Panc1 (cell line): ENCODE measurements at places on chromosomes 7 and 10.

DNA sequence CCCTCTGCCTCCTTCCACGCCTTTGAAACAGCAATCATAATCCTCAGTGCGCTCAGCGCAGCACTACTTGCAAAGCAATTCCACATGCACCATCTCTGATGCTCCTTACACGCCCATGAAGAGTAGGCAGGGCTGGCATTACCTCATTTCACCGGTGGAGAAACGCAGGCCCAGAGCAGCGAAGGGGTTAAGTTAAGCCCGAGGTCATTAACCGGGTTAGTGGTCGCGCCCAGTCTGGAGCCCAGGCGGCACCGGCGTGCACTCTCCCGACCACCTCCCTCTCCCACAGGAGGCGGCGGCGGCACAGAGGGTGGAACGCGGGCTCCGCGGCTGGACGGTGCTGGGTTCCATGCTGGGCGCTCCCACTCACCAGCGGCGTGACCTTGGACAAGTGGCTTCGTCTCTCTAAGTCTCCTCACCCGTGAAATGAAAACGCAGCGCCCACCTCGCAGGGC lies 515 bp downstream of the FASTK start:
- DNase-seq = no peak

DNA sequence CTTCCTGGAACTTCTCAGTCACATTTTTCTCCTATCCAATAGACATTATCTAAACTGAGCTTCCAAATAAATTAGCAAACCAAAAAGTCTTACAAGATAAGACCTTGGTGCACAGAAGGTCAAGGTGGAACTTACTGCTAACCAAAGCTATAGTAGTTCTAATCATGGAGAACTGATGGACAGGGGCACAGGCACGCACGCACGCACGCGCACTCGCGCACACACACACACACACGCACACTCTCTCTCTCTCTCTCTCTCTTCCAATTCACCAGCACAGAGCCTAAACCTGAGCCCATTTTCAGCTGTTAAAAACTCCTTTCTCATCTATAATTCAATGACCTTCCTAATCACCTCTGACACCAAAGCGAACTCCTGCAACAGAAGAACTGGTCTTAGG lies 7.5 kb downstream of the FGFR2 start:
- DNase-seq = no peak

DNA sequence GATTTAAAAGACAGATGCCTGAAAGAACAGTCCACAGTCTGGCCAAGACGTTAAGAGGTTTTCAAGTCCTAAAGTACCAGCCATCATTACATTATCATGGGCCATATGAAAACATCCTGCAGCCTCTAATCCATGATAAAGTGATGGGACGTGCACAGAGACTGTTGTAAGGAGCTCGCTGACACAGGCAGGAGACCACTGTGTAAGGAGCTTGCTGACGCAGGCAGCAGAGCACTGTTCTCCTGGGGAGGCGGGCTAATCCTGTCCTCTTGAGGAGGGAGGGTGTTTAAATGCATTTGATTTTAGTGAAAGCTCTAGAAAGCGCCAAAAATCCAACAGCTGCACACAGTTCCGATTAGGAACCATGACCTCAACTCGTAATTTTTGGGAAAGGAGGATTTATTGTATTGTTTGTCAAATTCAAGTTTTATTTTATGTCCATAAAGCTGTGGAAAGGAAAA lies 16.9 kb downstream of the SVIL start:
- no peak for DNase-seq

- DNase-seq = no peak
Observed at GRCh38 chr7:55629051-55629677, 56.9 kb upstream of the VOPP1 start.

DNA sequence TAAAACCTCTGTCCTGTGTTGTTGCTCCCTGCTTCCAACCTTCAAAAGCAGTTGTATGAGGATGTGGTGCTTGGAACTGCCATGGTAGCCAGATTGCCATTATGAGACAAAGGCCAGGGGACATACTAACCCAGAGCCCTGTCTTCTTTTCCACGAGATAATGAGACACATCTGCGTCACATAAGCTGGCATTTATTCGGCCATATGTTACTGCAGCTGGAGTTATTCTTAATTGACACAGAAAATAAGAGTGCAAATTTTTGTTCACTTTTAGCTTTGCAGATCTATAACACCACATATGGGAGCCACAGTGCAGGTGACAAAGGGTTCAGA lies 15.5 kb upstream of the PDLIM1 start:
- DNase-seq = no peak

DNA sequence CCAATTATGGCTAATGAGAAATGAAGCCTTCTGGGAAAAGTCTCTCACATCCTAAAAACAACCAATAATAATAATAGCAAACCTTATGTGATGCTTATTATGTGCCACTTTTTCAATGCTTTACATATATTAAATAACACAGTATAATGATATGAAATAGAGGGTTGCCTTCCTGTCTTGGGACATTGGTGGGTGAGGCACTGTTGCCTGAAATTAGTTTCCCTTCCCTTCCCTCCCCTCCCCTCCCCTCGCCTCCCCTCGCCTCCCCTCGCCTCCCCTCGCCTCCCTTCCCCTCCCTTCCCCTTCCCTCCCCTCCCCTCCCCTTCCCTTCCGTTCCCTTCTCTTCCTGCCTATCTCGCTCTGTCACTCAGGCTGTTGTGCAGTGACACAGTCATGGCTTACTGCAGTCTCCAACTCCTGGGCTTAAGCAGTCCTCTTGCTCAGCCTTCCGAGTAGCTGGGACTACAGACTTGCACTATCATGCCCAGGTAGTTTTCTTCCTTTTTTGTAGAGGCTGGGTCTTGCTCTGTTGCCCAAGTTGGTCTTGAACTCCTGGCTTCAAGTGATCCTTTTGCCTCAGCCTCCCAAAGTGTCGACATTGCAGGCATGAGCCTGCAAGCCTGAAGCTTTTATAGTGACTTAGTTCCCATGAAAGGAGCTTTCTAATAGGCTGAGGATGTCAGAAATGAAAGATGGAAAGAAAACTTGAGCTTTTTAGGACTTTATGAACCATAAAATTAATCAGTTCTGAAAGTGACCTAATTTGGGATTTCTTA lies 47.9 kb downstream of the PHTF2 start:
- DNase-seq = no peak

DNA sequence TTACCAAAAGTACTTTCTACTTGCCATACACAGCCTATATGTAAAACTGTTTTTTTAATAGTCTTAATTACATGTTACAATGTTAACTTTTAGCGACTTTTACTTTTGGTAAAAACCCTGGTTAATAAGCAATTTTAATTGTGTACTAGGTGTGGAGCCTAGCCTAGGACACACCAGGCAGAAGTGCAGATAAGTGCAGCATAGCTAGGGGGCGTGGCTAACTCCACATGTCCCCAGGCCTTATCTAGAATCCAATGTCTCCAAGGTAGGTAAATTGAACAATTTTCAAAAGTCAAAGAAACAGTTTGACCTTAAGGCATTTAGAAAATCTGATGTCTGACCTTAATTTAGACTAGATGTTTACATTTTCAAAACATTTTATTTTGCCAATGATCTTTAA lies 858.7 kb downstream of the CCSER2 start:
- no peak for DNase-seq

DNA sequence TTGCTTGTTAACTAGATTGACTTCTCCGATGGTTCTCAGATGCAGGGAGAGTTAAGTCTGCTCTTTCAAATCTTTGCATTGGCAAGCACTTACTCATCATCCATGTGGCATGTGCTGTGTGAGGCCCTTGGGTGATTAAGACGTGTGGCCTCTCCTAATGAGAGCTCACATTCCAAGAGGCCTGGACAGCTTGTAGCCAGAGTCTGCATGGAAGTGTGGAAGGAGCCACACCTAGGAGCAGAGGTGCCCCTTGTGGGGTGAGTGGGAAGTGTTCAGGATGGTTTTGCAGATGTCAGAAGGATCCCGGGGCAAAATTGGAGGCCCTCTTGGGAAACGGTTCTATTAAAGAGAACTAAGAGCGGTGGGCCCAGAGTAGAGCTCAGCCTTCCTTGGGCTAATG lies 225.9 kb downstream of the PAXIP1 start:
- DNase-seq = peak; percentile 18

GRCh38 chr7:91182819-91183764 lies 81.1 kb upstream of the FZD1 start:
- no peak for DNase-seq

DNA sequence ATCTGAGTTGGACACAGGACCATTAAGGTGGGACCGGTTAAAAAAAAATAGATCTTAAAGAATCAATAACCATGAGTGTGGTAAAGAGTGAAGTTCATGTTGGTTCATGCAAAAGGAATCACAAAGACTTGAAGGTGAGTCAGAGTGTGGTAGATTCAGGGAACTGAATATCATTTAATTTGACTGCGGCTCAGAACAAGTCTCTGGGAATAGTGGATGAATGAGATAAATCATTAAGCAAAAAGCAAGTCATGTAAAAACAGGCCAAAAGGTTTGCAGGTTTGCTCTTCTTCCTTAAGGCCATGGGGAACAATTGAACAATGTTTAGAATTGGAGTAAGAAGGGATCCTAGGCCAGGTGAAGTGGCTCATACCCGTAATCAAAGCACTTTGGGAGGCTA lies 385.8 kb downstream of the ETV1 start:
- DNase-seq = no peak

DNA sequence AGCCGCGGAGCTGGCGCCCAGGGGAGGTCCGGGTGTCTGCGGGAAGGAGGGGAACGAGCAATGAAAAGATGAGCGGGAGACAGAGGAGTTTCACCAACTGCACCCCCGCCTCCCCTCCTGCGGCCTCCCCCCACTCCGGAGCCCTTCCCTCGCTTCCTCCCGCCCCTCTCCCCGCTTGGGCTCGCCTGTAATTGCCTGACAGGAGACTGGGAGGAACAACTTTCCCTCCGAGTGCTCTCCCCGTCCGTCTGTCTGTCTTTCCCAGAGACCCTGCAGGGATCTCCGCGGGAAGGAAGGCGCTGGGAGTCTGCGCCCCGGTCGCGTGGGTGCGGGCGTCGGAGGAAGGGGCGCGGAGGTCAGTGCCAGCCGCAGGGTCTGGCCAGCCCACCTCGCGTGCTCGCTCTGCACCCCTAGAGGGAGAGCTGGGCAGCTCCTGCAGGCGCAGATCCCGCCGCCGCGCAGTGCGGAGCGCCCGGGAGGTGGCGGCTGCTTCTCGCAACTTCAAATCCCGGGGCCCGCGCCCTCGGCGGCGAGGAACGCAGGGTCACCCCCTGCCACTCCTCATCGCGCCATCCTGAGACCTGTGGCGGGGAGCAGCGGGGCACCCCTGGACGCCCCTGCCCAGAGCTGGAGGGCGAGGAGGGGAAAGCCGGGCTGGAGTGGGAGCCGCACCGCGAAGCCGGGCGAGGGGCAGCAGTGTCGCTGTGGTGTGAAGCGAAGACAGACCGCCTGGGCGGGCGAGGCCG lies 511 bp upstream of the NRP1 start:
- DNase-seq = no peak

DNA sequence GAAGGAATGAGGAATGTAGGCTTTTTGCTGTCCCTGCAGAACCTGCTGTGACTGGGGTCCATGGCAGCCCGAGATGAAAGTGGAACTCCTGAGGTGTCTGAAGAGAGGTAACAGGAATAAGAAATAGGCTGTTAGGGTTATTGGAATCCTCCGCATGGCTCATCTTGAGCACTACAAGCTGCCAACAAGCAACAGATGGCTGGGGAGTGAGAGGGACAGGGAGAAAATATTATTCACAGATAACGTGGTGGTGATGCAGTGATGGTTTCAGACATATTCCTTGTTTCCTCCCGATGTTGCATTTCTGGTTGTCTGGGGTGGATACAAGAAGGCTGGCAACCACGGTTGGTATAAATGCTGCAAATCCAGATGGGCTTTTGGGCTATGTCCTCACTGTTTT lies 46.1 kb downstream of the AP3M1 start:
- no peak for DNase-seq

DNA sequence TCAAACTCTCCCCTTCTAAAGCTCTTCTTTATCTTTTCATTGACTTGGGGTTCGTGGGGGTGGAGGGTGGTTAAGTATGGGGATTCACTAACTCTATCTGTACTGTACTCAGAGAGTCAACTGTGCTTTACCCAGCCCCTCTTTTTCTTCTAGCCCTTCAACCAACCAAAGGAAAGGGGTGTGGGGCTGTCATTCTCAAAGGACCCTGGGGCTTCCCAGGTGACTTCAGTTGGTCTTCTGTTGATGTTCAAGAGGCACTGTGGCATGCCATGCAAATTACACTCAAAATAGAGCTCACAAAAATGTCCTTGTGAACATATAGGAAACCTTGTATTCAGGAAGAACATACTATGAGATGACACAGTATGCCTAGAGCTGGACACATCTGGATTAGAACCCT lies 16.9 kb upstream of the RHOBTB1 start:
- no peak for DNase-seq

DNA sequence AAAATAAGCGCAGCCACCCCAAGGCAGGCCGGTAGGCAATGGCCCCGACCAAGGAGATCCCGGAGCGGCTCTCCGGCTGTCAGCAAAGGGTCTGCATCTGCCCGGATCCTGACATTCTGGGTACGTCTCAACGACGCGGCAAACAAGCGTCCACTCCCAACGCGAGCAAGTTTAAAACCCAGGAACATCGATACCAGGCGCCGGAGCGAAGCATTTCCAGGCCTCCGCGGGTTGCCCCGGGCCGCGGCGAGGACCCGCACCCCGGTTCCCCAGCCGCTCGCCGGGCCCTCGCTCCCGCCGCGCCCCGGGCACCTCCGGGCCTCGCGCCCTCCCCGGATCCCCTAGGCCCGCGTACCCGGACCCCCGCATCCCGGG lies 453 bp downstream of the URGCP start:
- no peak for DNase-seq

DNA sequence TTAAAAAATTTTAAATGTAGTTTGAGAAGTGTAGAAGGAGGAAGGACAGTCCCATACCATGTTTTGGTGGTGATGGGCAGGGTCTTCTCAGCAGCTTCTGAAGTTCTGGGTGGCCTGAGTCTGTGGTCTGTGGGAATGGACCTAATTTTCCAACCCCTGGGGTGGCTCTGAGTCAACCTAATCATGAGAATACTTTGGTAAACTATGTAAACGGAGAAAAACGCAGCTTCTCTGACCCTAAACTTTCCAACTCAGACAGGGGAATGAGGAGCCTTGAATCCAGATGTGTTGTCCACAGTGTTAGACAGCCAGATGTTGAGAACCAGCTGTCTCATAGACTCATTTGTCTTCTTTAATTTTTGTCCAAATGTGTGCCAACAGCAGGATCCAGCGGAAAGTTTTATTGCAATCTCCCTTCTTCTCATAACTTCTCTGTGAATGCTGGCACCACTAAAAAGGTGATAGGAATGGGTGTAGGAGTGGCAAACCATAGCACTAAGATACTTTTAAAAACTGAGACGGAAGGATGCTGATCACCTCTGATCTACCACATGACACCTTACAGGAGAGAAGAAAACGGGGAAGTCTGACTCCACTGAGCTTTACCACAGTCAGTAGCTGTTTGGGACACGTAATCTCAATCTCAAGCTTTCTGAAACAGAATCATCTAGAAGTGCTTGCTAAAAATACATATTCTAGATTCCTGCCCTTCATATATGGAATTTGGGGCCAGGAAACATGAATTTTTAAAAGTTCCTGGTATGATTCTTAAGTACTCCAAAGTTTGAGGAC lies 90.5 kb upstream of the PHYHIPL start:
- no peak for DNase-seq

- DNase-seq = no peak
Observed at GRCh38 chr7:50555594-50556140, 9.5 kb downstream of the DDC start.

- no peak for DNase-seq
Observed at GRCh38 chr7:101618916-101619315, 10.2 kb downstream of the MYL10 start.
